ENCODE measurements at places on chromosomes 16 and 17. TPM values are rescaled to one million over a fixed set of nuclear protein-coding genes. Genes with fewer than 3 reads are reported as not detected.

- no peak for DNase-seq
Measured at GRCh38 chr17:57174591-57174990, 81.7 kb upstream of the MSI2 start.

- no peak for DNase-seq
Measured at GRCh38 chr17:34254146-34254545, 939 bp upstream of the CCL2 start.

DNA sequence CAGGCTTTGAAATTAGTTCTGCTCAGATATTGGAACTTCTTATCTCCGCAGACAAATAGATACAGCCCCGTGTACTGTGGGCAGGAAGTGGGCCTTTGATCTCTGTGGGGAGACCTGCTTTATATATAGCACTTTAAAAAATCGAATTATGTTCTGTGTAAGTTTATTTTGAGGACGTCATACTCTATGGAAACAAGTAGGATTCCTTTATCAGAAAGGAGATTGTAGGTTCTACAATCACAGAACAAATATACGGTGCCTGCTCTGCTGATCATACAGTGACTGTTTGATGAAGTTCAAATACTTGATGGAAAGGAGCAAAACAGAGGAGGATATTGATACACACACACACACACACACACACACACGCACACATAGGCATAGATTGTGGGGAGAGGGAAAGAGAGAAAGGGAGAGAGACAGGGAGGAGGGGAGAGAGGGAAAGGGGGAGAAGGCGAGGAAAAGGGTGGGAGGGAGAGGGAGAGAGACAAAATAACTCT, 14.7 kb upstream of the TMEM220 start:
- DNase-seq, result no peak

GRCh38 chr16:84595052-84595481, 22.8 kb downstream of the COTL1 start:
- no peak for DNase-seq

DNA sequence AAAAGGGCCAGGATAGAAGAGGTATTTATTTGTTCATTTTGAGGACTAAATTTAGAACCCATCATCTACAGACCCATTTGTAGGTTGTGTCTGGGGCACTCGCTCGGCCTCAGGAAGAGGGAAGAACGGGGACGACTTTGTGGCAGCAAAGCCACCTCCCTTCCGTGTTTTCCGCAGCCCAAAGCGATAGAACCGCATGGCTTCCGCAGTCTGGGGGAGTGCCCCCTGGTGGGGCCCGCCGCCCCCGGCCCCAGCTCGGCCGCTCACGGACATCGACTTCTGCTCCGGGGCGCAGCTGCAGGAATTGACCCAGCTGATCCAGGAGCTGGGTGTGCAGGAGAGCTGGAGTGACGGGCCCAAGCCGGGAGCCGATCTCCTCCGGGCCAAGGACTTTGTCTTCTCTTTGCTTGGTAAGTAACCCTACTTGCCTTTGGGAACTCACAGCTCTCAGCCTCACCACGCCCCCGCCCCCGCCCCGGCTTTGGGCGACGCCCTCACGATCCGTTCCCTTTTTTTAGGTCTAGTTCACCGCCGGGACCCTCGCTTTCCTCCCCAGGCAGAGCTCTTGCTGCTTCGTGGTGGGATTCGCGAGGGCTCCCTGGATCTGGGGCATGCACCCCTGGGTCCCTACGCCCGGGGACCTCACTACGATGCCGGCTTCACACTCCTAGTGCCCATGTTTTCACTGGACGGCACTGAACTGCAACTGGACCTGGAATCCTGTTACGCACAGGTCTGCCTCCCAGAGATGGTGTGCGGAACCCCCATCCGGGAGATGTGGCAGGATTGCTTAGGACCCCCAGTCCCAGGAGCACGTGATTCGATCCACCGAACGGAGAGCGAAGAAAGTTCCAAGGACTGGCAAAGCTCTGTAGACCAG, 681 bp downstream of the TMEM102 start:
- DNase-seq, result peak; percentile 76

- DNase-seq, result no peak
Measured at GRCh38 chr16:71629278-71630016, 3.5 kb downstream of the MARVELD3 start.

DNA sequence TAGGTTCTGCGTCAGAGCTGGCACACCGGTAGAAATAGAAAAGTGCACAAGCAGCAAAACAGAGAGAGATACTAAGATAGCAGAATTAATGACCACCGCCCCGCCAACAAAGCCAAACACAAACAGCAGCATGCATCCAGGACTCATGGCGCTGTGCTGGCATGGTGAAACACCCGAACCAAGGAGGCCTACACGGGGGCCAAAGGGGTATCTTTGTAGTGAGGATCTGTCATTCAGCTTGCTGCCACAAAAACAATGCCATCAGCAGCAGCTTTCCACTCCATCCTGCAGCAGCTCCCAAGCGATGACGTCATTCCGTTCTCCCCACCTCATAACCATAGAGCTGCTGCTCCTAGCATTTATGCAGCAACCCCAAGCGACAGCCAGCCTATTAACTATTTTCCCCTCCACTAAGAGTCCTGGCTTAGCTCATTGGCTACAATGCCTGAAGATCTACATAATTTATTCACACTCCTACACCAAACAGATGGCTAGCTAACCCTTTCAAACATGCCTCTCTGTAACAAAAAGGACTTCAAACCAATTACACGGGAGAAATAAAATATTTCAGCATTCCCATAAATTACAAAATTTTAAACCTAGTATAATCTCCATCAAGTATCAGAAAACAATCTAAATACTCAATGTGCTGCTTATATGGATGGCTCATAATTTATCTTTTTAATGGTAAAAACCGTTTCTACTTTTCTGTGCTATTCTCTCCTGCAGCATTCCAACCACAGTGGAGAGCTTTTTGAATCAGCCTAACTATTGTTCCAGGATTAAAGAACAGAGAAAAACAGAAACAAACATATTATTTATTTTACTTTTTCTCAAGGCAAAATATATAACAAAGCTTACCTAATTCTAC, 73.9 kb downstream of the SPAG9 start:
- DNase-seq, result peak; percentile 87

DNA sequence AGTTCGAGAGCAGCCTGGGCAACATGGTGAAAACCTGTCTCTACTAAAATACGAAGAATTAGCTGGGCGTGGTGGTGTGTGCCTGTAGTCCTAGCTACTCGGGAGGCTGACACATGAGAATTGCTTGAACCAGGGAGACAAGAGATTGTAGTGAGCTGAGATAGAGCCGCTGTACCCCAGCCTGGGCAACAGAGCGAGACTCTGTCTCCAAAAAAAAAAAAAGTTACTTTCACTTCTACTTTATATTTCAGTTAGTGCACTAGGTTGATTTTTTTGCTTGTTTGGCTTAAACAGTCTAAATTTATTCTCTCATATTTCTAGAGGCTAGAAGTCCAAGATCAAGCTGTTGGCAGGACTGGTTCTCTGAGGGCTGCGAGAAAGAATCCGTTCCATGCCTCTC, 13.4 kb downstream of the CCDC102A start:
- DNase-seq, result no peak

DNA sequence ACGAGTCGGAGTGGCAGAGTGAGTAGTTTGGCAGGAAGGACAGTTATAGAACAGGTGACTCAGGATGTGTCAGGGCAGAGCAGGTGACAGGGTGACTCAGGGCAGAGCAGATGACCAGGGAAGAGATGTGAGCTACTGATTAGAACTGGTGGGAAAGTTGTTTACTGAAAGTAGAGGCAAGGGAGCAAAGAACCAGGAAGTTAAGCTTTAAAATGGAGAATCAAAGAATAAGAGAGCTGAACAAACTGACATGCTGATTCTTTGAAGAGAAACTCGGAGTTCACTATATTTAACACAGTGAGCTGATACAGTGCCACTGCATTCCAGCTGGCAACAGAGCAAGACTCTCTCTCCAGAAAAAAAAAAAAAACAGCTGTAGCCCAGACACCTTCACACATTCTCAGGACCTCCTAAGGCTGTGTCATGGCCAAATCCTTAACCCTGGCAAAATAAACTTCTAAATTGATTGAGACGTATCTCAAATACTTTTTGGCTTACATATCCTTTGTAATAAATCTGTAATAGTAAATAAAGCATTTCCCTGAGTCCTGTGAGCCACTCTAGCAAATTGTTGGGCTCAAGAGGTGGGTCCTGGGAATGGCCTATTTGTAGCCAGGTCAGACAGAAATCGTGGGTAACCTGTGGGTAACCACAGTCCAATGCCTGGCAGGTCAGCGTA, 12.3 kb upstream of the UBE2I start:
- peak; percentile 84 for DNase-seq

- DNase-seq, result no peak
Measured at GRCh38 chr17:38728290-38728831, 1.8 kb upstream of the CISD3 start.

GRCh38 chr17:81418710-81419318, 23.6 kb downstream of the BAHCC1 start:
- DNase-seq, result no peak

GRCh38 chr16:48105456-48105855, 50.3 kb downstream of the ABCC12 start:
- no peak for DNase-seq

- DNase-seq, result no peak
Measured at GRCh38 chr17:49358641-49359247, 3.3 kb downstream of the ZNF652 start.

Gene LIMD2
- 6.3 TPM for total RNA-seq

Gene SLC26A11
- 27.0 TPM for total RNA-seq

Gene LGALS9C
- total RNA-seq, result 0.15 TPM

Gene ABCA10
- 2.0 TPM for total RNA-seq

Gene ZNF213
- 15.8 TPM for total RNA-seq

Gene PAM16
- 55.3 TPM for total RNA-seq

Gene ASPSCR1
- 35.7 TPM for total RNA-seq

All from adrenal gland (tissue), 19 donors.